ENCODE measurements at places on chromosomes 4 and X.

DNA sequence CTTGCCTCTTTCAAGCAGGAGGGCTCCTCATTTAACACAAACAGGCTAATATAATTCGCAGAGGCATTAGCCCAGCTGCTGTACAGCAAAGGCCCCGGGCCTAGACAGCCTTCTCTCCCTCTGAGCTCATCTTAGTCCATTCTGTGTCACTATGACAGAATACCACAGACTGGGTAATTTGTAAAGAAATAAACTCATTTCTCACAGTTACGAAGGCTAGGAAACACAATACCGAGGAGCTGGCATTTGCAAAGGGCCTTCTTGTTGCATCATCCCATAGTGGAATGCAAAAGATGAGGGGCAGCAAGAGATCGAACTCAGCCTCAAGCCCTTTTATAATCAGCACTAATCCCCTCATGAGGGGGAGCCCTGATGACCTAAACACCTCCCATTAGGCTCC, 48.5 kb downstream of the TSPAN5 start:
- no peak for DNase-seq

DNA sequence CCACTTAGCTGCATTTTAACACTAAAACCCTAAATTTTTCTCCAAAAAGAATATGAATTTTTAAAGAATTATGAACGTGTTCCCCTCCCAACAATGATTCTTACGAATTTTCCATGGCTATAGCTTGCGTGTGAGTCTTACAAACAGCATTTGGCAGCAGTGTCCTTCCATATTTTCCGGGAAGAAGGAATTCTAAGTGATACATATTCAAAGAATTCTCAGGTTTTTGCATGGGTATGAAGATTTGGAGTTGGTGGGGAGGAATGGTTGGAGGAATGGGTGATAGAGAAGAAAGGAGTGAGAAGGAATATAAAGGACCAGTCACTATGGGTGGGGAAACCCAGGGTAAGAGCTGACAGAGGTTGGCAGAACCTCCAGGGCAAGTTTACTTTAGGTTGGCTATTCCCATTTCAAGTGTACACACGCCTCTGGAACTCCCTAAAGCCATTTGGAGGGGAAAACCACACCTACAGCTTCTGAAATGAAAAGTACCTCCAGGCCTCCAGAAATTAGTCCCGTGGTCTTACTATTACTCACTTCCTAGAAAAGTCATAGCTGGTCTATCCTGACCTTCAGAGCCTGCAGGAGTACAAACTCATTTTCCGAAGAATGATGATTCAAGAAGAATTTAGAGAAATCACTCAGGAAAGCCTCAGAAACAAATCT, 420.8 kb upstream of the DIPK2B start:
- DNase-seq, result no peak

DNA sequence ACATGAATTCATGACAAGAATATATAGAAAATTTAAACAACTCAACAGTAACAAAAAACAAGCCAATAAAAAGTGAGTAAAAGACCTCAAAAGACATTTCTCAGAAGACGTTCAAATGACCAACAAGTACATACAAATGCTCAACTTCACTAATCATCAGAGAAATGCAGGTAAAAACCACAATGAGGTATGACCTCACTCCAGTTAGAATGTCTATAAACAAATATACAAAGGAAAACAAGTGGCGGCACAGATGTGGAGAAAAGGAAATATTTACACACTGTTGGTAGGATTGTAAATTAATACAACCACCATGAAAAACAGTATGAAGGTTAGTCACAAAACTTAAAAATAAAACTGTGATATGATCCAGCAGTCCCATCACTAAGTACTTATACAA, 1033.1 kb downstream of the RAPGEF2 start:
- no peak for DNase-seq

DNA sequence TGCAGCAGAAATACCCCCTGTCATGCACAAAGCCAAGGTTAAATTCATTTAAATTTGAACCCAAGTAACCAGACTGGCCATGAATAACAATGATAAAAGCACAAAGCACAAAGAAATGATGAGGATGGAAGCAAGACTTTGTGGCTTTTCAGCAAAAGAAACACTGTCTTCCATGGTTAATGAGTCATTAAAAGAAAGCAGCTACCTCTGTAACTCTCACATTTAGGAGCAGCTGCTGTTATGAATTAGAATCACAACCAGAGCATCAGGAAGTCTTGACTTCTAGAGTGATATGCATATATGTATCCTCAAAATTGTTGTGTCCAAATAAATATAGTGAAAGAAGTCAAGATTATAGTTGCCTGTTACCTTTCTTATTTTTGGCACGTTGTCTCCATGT, 70.7 kb upstream of the RPS6KA6 start:
- DNase-seq, result no peak

DNA sequence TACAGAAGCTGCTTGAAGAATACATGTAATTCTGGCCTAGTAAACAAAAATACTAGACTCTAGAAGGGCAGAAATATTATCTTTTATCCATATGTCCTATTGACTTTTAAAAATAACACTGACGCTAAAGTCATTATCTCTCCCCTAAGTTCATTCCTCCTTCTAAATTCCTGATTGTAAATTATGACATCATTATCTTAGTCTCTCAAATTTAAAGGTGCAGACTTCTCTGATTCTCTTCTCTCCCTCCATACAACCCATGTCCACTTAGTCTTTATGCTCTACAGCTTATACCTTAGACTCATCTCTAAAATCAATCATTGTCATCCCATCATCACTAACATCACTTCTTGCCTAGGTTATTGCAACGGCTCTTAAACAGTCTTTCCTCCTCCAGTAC, 327.9 kb upstream of the GRIA3 start:
- no peak for DNase-seq

DNA sequence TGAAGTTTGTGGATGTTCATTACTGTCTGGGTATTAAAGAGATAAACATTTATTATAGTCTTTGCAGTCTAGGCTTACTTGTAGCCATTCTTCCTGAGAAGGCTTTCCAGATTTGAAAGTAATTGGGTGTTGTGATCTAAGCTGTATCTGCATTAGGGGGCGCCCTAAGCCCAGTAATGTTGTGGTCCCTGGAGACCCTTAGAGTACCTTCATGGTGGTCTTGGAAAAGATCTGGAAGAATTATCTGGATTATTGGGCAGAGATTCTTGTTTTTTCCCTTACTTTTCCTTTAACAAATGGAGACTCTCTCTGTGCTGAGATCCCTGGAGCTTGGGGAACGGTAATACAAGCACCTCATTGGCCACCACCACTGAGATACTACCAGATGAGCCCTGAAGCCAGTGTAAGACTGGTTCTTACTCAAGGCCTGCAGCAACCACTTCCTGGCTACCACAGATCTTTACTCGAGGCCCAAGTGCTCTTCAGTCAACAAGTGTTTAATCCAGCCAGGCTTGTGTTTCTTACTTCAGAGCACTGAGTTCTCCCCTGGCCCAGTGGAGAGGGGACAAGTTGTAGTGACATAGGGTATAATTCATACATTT, 63.1 kb downstream of the RTL3 start:
- DNase-seq, result no peak

Data from esophagus squamous epithelium (tissue), 5 donors.